ENCODE measurements at places on chromosomes 5 and 9.

- DNase-seq, result peak; percentile 97
Measured at GRCh38 chr5:134845852-134846640, at the start of gene C5orf24. TSS of gene C5orf24 (plus strand) at chr5:134845968. CDS start at chr5:134854901, 8,933 bp downstream.

DNA sequence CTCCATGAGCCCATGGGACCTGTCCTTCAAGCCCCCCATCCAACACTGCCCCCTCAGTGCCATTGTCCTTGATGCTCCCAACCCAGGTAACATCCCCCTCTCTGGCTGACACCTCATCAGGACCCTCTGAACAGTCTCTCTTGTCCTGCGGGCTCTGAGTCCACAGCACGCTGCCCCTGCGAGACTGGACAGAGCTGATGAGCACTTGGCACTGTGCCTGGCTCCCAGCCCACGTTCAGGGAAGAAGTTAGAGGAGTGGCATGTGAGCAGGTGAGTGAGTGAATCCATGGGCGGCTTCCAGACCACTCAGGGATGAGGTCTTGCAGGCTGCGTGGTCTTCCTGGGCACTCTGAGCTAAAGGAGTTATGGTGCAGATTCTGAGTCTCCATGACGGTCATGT, 70.7 kb downstream of the PAX5 start:
- no peak for DNase-seq

- no peak for DNase-seq
Measured at GRCh38 chr9:114820776-114821501, 15.1 kb upstream of the TNFSF15 start.

DNA sequence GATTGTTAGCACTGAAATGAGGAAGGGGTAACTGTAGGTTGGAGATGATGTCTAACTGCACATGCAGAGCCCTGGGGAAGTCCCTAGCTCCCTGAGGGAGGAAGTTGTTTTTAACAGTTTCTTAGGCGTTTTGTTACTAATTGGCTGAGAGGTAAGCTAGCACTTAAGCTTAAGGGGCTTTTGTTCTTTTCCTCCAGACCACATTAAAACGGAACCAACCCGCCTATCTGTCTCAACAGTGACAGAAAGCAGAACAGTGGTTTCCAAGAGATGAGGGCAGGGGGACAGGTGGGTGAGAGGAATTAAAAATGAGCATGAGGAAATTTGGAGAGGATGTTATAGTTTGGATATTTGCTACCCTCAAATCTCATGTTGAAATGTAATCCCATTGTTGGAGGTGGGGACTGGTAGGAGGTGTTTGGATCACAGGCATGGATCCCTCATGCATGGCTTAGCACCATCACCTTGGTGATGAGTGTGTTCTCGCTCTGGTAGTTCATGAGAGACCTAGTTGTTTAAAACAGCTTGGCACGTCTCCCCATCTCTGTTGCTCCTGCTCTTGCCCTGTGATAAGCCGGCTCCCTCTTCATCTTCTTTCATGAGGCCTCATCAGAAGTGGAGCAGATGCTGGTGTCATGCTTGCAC, 38.9 kb downstream of the LYRM7 start:
- peak; percentile 70 for DNase-seq

- peak; percentile 82 for DNase-seq
Measured at GRCh38 chr5:132011622-132012343, at the start of gene ACSL6. TSS of gene ACSL6 (minus strand) at chr5:132011658. CDS start at chr5:132011553, 105 bp downstream.

GRCh38 chr9:109779711-109780452, at the start of gene PALM2AKAP2:
TSS of gene PALM2AKAP2 (plus strand) at chr9:109780198. CDS start at chr9:109780489, 291 bp downstream.
- DNase-seq, result no peak

DNA sequence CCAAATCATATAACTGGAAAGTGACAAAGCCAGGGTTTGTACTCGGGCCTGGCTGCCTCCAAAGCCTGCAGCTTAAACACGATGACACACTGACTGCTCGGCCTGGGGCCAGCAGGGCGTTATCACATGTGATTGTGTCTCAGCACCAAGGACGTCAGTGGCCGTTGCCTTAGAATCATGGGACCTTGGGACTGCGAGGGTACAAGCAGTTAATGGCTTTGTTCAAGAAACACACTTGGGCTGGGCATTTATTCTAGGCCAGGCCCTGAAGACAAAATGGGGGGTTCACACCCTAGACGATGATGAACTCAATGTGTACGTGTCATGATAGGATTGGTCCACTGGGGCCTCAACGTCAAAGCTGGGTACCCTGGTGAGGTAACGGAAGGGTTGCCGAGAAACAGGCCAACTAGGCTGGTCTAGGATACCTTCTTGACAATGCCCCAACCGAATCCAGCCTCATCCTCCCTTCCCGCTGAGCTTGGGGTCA, 13.0 kb downstream of the SH3PXD2B start:
- no peak for DNase-seq

DNA sequence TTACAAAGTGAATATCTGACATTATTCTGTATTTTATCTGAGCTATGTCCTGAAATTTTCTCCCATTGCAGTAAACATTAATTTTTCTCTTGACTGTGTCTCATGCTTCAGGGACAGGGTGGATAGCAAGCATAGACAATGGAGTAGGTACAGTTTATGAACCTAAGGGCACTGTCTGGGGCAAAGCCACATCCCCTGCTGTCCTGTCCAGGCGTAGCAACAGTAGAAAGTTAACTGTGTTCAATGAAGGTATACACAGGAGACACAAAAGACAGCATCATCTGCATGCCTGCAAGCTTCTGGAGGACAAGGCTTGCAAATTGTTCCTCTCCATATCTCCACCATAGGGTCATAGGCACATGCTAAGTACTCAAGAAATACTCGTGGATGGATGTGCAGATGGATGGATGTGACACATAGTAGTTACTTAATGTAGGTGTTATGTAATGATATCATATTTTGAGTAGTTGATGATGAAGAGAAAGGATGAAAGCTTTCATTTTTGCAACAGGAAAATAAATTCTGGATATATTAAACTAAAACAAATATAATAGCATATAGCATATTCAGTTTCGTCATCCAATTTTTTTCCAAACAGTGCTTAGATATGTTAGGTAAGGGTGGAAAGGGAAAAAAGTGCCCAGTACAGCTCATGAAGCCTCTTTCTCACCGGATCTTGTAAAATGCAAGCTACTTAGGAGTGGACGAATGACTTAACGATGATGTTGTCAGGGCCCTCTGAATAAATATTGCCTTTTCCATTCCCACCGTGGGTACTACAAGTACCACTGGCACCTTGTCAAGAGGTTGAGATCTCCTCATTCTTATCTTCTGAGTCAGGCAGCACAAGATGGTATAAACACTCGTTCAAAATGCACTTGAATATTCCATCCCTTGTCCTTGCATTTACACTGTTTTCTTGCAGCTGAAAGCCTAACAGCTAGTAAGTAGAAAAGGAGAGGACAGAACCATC, 19.9 kb upstream of the ZSWIM6 start:
- no peak for DNase-seq

DNA sequence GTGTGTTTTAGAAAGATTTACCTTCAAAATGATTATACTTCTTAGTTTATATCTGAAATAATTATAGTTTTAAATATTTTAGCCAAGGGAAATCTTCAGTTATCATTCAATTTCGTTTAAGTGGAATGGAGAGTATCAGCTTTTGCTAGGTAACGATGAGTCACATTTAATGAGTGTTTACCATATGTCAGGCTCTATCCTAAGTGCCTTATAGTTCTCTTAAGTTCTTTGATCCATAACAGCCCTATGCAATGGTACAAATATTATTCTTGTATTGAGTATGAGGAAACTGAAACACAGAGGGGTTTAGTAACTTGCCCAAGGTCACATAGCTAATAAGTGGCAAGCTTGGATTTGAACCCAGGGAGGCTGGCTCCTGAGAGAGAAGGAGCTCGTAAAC, 37.5 kb upstream of the SHB start:
- DNase-seq, result no peak

- no peak for DNase-seq
Measured at GRCh38 chr5:119302916-119303897, 52.6 kb upstream of the TNFAIP8 start.

DNA sequence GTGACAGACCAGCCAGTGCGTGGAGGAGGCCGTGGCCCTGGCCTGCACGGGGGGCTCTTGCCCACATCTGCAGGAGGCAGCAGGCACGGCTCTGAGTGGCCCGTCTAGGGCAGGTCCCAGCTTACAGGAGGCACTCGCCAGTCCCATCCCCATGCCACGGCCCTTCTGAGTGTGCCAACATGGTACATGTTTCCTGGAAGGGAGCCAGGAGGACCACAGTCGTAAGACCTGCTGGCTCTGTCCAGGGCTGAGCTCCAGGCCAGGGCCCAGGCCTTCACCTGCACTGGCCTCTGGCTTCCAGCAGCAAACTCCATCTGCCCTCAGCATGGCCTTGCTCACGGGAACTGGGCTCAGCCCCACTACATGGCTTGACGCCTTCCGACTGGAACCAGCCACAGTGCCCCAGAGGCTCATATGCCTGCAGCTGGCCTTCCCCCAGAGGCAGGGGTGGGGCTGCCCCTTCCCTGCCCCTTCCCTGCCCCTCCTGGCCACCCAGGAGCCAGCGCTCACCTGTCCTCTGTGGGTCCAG, 3.8 kb downstream of the NKD2 start:
- DNase-seq, result no peak

DNA sequence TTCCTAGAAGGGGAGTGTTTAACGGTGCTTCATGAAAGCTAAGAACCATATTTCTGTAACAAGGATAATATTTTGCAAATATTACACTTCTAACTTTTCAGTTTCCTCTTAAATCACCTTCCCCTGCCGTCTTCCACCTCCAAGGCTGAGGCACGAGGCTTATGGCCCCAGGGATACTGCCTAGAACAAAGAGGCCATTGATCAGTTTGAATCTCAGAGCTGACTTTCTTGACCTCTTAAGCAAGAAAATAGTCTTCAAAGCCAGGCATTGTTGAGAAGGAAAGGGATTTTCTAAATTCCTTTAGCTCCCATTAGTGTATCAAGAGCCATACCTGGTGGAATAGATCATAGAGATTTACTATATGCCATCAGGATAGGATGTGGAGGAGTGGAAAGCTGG, 566.2 kb downstream of the BNC2 start:
- no peak for DNase-seq

DNA sequence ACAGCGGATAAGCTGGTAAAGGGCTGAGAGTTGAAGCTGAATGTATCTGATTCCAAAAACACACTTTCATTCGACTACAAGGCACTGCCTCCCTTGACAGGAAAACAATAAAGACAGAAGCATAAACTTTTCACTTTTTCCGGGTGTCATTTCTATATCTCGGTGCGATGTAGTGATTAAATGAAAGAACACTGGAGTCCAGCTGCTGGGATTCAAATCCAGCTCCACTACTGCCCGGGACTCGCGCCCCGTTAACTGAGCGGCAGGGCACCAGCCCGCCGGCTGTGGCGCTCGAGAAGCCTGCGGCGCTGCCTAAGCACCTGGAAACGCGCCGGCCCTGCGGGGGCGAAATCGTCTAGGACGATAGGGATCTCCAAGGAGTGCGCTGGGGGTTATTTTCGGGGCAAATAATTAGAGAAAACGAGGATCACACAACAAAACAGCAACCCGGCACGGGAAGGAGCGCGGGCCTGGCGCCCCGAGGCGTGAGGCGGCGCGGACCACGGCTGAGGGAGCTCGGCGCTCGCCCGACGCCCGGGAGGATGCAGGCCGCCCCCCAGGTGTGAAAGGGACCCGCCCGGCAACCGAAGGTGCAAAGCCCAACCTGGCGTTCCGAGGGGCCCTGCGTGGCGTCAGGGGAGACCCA, 837 bp downstream of the UIMC1 start:
- DNase-seq, result peak; percentile 89

Measured in activated effector memory CD4-positive, alpha-beta T cell treated with anti-CD3 and anti-CD28 coated beads, Interleukin-2, amount 50 U/mL, for 16 hours (primary cell).